Kidney tubule cell (primary cell): ENCODE measurements at places on chromosomes 7 and 10.

DNA sequence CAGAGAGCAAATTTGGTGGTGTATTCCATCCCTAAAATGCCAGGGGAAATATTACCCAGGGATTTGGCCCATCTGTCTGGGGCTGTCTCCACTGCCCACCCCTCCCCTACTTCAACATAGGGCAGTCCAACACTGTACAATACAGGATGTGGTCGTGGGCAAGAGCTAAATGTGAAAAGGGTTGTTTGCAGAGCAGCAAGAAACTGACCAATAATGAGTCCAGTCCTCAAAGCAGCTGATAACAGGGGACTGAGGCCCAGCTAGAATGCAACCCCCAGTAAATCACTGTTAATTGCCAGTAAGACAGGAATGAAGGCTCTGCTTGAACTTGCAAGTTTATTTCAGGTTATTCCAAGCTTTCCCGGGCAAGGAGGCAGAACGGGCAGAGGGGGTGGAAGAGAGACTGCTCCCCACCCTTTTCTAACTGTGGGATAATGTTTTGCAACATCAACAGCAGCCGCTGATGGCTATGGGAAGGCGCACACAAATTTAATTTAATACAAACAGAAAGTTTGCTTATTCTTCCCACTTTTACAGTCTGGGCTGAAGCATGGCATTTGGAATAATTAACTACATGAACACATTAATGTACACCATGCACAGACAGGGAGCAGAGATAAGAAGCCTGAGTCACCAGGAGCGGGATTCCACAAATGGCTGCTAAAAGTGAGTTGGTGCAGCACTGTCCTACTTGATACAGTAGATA is 36.8 kb downstream of the AFAP1L2 start:
- DNase-seq, result peak; percentile 58

- no peak for DNase-seq
Measured at GRCh38 chr7:81873559-81873958, 103.7 kb upstream of the HGF start.

GRCh38 chr7:39651265-39651664 is 27.9 kb downstream of the RALA start:
- DNase-seq, result no peak

DNA sequence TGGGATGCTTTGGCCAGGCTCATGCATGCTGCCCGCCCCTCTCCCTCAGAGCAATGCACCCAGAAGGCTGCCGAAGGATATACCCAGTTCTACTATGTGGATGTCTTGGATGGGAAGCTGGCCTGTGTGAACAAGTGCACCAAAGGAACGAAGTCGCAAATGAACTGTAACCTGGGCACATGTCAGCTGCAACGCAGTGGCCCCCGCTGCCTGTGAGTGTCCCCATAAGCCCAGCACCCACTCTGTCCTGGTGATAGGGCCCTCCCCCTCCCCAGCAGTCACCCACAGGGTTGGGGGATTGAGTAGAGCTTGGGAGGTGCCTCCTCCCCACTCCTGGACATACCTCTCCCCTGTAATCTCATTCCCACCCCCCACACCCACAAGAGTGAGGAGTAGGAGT is 7.0 kb upstream of the MUC17 start:
- DNase-seq, result no peak

DNA sequence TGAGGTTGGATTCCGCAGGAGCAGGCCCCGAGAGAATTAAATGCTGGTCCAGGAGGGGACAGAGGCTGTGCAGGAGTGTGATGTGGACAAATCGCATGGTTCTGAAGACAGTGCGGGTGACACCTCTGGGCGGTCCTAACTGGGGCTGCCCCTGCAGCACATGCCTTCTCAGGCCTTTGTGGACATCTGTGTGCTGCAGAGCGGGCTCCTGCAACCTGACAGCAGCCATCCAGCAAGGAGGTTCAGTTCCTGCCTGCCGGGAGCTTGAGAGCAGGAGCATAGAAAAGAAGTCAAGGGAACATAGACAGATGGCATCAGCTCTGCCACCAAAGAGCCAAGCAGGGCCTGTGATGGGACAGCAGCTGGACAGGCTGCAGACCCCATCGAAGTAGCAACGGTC is 135.9 kb upstream of the PPP2R2D start:
- DNase-seq, result no peak

DNA sequence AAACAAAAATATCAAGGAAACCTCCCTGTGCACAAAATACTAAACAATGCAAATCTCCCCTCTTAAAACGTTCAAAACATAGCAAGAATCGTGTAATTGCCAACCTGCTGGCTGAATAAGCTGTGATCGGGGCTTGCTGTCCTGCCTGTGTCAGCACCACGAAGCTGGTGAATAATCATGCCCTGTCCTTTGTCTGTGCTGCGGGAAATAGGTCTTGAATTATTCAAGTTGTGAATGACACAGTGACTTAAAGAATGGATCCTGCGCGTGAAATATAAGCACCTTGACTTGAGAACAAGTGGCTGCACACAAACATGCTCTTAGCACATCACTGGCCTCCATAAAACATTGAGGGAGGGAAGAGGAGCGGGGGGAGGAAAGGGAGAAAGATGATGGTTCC is 130.2 kb downstream of the OAT start:
- DNase-seq, result no peak

GRCh38 chr10:27245836-27246235 is 5.2 kb upstream of the ACBD5 start:
- DNase-seq, result no peak

DNA sequence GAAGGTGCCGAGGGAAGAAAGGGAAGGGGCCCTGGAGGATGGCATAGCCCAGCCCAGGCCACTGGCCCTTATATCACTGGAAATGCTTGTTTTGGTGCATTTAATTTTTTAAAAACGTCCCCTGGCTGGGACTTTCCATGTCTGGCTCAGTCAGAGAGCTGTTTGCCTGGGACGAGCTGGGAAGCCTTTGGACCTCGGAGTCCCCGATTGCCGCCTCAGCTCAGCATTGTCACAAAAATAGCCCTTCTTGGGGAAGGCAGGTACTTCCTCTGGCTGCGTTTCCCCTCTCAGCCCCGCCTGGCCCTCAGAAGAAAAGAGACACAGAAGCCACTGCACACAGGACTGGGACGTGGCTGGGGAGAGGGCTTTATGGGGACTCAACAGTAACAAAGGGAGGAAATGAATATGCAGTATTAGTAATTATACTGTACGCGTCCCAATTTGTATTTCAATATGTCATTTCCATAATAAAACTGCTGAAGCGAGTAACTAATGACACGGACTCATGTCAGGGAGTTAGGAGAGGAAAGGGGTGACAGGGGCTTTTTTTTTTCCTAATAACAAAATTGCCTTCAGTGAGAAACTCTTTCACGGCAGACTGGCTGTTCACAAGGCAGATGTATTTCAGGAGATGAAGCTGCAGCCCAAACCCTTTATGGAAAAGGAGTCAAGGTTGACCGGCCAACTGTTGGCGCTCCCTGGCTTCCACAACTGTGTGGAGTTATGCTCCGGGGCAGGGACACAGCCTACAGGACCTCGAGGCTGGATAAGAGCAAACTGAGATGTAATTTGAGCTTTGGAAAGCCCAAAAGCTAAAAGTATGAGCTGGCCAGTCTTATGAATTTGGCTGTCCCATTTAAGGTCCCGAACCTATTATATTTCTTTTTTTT is 31.0 kb upstream of the MXI1 start:
- peak; percentile 11 for DNase-seq

GRCh38 chr7:99090771-99091542 is 53.0 kb downstream of the SMURF1 start:
- DNase-seq, result no peak

GRCh38 chr10:90047243-90047729 is 345.9 kb downstream of the KIF20B start:
- DNase-seq, result no peak

DNA sequence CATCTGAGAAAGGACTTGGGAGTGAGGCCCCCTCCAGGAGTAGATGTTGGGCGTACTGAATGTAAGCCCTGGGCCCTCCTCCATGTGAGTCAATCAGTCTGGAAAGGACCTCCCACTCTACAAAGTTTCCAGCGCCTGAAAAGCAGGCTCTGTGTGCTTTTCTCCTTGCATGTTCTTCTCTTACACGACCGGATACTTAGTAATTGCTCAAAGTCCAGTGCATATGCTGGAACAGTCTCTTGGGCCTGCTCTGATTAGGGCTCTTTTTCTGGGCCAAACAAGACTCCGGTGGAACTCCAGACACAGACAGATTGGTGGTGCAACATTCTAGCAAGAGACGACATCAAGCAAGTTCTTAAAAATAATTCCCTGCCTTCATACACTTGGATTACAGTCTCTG is 38.3 kb upstream of the RAPGEF5 start:
- no peak for DNase-seq

DNA sequence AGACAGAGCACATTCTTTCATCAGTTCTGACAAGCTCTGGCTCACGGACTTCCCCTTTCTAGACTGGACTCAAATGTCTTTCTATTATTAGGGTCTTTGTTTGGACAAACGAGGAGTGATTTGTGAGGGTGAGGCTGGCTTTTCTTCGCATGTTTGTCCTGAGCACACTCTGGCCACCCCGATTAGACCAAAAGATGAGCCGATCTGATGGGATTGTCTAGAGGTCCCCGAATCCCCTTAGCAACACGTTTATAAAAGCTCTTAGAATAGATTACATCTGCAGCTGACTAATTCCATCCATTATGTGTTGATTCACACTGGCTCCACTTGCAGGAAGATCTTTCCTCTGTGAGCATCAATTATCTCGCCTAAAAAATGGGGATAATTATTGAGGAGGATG is 675.4 kb upstream of the AUTS2 start:
- no peak for DNase-seq

DNA sequence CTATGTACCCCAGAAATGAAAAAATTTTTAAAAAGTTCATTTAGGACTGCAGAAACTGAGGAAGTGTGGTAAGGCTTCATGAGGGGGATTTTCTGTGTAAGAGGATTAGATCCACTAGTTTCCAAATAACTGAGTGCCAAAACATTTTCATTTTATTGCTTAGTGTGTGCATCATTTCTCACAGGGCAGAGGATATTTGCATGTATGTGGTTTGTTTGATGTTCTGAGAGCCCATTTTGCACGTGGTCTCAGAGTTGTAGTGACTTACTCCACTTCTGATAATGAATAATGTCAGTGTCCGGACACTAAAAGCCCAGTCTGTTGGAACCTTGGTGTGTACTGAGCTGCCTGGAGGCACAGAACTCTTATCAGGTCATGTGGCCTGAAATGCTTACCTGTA is 299.9 kb downstream of the AUTS2 start:
- no peak for DNase-seq

GRCh38 chr10:119205894-119206602 is 1.3 kb upstream of the GRK5 start:
- peak; percentile 65 for DNase-seq

GRCh38 chr10:124724279-124725027 is 19.7 kb downstream of the FAM53B start:
- no peak for DNase-seq

GRCh38 chr7:140403878-140404564 is at the start of gene RAB19:
Gene RAB19, plus strand, starts transcription at chr7:140404058. Its CDS starts 3,589 bp downstream, at chr7:140407647.
- DNase-seq, result peak; percentile 76

DNA sequence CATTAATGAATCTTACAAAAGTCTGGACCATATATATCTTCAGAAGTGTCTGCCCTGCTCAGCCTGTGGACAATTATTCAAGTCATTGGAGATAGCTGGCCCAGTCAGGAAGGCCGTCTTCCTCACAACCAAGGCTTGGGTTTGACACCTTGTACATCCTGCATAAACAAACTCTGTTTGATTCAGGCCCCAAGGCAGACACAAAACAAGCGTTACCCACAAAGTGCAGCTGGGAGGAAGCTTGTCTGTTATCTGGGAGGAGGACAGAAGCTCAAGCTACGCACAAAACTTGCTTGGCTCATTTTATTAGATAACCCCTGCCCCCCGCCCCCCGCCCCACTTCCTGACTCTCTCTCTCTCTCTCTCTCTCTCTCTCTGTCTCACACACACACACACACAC is 166.9 kb upstream of the WDR11 start:
- DNase-seq, result no peak

- DNase-seq, result peak; percentile 64
Measured at GRCh38 chr7:113582471-113582870, 336.3 kb downstream of the PPP1R3A start.

DNA sequence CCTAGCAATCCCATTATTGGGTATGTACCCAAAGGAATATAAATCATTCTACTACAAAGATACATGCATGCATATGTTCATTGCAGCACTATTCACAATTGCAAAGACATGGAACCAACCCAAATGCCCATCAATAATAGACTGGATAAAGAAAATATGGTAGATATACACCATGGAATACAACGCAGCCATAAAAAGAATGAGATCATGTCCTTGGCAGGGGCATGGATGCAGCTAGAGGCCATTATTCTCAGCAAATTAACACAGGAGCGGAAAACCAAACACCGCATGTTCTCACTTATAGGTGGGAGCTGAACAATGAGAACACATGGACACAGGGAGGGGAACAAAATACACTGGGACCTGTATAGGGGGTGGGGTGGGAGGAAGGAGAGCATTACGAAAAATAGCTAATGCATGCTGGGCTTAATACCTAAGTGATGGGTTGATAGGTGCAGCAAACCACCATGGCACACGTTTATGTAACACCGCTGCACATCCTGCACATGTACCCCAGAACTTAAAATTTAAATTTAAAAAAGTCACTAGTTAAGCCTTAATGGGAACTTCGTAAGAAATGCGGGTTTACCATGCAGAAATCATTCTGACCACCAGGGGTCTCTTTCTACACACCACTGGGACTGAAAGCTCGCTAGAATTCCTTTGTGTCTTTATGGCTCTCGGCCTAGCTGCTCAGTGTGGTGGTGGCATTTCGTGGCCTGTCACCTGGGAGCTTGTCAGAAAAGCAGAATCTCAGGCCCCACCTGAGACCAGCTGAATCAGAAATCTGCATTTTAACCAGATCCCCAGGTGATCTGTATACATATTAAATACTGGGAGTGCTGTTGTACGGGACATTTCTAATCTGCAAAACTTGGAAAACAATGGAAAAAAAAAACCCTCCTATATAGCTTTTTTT is 9.5 kb downstream of the ANKRD1 start:
- peak; percentile 81 for DNase-seq
